ENCODE measurements at places on chromosomes 16 and 17. TPM values are rescaled to one million over a fixed set of nuclear protein-coding genes. Genes with fewer than 3 reads are reported as not detected.

DNA sequence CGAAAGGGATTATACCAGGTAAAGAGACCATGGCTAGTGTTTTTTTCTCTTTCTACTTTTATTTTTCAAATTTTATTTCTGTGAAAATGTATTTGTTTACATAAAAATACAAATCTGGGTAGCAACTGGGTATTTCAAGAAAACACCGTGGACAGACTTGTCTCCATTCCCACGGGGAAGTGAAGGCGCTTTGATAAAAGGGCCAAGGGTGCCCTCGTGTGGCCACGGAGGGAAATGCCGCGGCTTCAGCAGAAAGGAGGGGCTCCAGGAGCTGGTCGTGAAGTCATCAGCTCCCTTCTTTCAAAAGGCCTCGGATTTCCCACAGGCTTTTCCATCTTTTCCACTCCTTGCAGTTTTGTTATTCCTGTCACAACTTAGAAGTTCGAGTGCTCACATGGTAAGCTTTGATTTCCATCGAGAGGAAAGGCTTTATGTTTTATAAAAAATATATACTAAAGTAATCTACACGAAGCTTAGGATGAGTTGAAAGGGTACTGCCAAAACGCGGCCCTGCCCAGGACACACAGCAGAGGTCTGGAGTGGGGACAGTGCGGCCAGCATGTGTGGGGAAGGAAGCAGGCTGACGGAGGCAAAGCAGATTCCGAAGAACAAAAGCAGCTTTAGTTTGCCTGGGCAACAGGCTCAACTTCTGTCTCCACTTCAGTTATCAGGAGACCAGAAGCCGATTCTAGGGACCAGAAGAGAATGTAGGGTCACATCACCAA lies 15.3 kb upstream of the MNT start:
- DNase-seq, result peak; percentile 69

DNA sequence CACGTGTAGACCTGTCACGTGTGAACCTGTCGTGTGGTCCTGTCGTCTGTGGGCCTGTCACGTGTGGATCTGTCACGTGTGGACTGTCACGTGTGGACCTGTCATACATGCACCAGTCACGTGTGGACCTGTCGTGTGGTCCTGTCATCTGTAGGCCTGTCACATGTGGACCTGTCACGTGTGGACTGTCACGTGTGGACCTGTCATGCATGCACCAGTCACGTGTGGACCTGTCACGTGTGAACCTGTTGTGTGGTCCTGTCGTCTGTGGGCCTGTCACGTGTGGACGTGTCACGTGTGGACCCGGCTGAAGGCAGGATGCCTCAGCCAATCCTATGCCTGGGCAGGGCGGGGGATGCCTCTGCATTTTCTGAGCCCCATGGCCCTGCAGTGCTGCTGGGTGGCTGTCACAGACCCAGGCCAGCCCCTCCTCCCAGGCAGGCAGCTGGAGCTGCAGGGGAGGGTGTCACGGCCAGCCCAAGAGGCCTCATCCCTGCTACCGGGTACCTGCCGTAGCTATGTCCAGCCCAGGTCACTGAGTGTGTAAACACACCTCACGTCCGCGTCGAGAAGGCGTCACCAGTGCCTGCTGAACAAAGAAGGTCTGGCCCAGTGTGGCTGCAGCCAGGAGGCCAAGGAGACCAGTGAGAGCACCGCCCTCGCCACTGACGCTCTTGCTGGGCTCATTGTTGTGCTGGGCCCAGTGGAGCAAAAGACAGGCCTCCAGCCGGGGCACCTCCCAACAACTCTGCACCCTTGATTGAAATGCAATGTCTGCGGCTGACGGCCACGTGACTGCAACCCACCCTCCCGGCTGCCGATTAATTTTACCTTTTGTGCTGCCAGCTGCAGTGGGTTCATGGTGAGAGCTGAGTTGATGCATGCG lies 18.6 kb upstream of the ACSF3 start:
- no peak for DNase-seq

The CCL7 gene
- total RNA-seq, result not detected

The OTOA gene
- not detected for total RNA-seq
